ENCODE measurements at places on chromosomes 1 and 21.

DNA sequence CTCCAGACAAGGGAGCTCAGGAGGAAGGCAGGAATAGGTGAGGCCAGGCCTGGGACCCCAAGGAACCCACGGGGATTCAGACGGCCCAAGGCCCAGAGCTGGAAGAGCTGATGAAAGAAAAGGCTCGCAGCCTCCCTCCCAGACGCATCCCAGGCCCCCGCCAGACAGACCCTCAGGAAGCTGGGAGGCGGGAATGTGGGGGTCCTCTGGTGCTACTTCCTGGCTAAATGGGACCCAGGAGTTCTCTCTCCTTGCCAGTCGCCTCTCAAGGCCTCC, 430 bp downstream of the FBXO2 start:
- no peak overlapping the region for H3K4me3 ChIP-seq
- no peak overlapping the region for H3K27ac ChIP-seq
- H3K27me3 ChIP-seq: no peaks in the 10 kb centered on the region
- no peak for DNase-seq
- peaks cover 31% of the 10 kb centered on the region for H3K4me1 ChIP-seq
- peaks cover 11% of the 10 kb centered on the region for H3K36me3 ChIP-seq

DNA sequence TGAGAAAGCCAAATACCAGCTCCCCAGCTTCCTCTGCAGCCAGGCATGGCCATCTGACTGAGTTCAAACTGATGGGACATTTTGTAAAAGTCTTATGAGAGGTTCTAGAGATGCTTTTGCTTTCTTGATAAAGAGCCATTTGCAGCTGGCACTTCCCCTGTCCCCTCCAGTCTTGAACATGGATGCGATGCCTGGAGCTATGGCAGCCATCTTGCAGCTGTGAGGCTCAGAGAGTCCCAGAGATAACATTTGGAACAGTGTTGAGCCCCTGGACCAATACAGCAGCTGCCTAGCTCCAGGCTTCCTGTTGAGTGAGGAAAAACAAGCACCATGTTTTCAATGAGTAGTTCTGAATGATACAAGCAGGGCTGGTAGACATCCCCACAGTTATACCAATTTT, 13.8 kb downstream of the CDCP2 start:
- no peak for DNase-seq
- H3K36me3 ChIP-seq: no peaks in the 10 kb centered on the region
- no peaks in the 10 kb centered on the region for H3K27me3 ChIP-seq
- H3K4me3 ChIP-seq: no peak overlapping the region
- no peak overlapping the region for H3K27ac ChIP-seq
- H3K4me1 ChIP-seq: no peaks in the 10 kb centered on the region

DNA sequence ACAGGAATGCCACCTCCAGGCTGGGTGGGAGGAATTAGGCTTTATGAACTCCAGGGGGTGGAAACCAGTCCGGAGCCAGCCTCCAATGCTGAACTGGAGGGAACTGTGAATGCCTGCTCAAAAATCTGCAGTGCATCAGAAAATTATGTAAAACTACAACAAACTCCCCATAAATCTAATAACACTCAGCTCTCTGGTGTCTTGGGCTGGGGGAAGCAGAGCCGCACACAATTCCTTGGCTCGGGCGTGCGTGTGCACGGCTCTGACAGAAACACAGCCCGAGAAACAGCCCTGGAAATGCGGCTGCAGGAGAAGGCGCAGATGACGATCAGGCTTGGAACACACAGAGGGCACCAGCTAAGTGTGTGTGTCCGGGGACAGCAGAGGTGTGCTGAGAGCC, 127.6 kb upstream of the VAMP3 start:
- H3K4me3 ChIP-seq: no peak overlapping the region
- no peak overlapping the region for H3K27ac ChIP-seq
- no peaks in the 10 kb centered on the region for H3K27me3 ChIP-seq
- no peaks in the 10 kb centered on the region for H3K4me1 ChIP-seq
- DNase-seq: no peak

DNA sequence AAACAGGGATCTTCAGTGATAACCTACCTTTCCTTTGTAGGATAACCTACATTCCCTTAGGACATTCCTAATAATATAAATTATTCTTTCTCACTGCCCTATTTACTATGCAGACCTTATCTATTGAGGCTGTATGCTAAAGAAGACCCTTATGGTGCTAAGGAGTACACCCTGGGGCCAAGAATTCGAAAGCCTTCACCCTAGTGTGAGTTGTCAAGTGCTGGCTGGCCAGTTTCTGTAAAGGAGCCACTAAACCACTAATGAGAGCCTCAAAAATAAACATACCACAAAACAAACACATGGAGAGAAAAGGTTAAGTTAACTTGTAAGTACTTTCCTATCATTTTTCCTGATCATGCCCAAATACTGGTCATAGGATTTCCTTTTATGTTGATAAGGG, 315.0 kb upstream of the CAMK1G start:
- H3K4me1 ChIP-seq: no peaks in the 10 kb centered on the region
- no peak for DNase-seq
- no peaks in the 10 kb centered on the region for H3K36me3 ChIP-seq
- H3K27me3 ChIP-seq: no peaks in the 10 kb centered on the region
- no peak overlapping the region for H3K4me3 ChIP-seq

GRCh38 chr1:83961571-83962295, 37.2 kb downstream of the TTLL7 start:
- no peaks in the 10 kb centered on the region for H3K27me3 ChIP-seq
- no peak overlapping the region for H3K4me3 ChIP-seq
- H3K36me3 ChIP-seq: no peaks in the 10 kb centered on the region
- H3K4me1 ChIP-seq: no peaks in the 10 kb centered on the region
